ENCODE measurements at places on chromosomes 16 and 17. TPM values are rescaled to one million over a fixed set of nuclear protein-coding genes. Genes with fewer than 3 reads are reported as not detected.

ZNF423 gene
- 8.6 TPM for total RNA-seq

- no peak for DNase-seq
Observed at GRCh38 chr17:79338604-79339003, 264.0 kb downstream of the ENGASE start.

KCTD19 gene
- total RNA-seq = not detected

GRCh38 chr16:13779676-13780075, 140.3 kb upstream of the ERCC4 start:
- DNase-seq = no peak

KRT27 gene
- total RNA-seq = not detected

DNAH17 gene
- total RNA-seq = 0.81 TPM

GRCh38 chr16:81040131-81040530, 4.5 kb downstream of the ATMIN start:
- no peak for DNase-seq

- no peak for DNase-seq
Observed at GRCh38 chr16:12800817-12801216, 2.9 kb downstream of the CPPED1 start.

DNA sequence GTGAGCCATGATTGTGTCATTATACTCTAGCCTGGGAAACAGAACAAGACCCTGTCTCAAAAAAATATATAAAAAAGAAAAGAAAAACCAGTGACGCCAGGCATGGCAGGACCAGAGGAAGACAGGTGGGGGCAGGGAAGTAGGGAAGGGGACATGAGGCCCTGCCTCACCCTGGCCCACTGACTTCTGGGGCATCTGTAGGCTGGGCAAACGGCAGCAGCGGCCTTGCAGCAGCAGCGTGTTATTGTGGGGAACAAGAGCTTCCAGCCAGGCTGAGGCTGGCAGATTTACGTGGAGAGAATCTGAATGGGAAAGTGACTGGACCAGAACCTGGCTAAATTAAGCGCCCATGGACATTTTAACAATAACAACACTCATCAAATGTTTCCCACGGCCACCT, 19.4 kb downstream of the CMTM4 start:
- DNase-seq = no peak

MEFV gene
- 1.00 TPM for total RNA-seq

DNA sequence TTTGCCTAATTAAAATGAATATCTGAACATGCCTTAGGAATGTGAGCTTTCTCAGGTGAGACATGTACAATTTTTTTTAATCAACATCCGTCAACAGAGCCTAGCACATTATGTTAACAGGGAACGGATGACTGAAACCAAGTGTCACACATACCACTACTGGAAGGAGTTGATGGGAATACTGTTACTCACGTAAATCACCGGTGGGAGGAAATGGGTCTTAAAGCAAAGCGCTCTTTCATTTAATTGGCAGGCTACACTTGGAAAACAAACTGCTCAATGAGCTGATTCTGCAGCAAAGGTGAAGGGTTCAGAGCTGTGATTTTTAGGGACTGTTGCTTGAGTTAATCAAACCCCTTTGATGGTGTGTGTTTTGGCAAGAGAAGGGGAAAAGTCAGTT, 4.8 kb downstream of the CPPED1 start:
- no peak for DNase-seq

DNA sequence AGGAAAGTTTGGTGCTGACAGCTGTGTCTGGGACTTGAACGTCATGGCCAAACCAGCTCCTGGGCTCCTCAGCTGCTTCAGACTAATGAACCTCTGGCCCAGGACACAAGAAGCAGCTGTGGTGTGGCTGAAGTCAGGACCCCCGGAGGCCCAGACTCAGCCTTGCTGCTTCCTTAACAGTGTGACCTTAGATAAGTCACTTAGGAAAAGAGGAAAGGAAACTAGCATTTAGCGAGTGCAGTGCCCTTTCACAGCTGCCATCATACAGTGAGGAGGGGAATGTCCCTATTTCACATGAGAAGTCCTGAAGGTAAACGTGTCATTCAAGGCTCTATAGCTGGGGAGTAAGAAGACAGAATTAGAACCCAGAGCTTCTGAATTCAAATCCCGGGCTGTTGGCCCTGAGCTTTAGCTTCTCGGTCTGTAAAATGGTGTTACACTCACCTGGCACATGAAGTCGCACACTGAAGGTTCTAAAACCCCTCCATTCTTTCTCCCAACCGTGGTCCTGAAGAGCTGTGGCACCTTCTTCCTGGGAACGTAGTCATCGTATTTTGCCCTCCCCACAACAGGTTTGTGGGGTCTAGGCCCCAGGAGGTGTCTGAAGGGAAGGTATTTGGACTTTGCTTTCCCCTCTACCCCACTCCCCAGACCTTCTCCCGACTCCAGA, 910 bp upstream of the RAMP2 start:
- DNase-seq = peak; percentile 67

DNA sequence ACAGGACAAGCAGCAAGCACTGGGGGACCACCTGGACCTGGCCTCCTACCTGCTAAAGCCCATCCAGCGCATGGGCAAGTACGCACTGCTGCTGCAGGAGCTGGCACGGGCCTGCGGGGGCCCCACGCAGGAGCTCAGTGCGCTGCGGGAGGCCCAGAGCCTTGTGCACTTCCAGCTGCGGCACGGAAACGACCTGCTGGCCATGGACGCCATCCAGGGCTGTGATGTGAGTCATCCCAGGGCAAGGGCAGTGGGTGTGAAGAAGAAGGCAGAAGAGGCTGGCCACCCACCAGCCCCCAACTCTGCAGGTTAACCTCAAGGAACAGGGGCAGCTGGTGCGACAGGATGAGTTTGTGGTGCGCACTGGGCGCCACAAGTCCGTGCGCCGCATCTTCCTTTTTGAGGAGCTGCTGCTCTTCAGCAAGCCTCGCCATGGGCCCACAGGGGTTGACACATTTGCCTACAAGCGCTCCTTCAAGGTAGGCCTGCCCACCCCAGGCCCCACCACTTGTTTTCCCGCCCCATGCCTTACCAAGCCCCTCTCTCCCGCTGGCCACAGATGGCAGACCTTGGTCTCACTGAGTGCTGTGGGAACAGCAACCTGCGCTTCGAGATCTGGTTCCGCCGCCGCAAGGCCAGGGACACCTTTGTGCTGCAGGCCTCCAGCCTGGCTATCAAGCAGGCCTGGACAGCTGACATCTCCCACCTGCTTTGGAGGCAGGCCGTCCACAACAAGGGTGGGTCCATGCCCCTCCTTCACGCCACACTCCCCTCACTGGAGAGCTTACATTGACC, 7.3 kb downstream of the PLEKHG4 start:
- no peak for DNase-seq

- DNase-seq = no peak
Observed at GRCh38 chr17:892958-893357, 86.6 kb downstream of the NXN start.

DNA sequence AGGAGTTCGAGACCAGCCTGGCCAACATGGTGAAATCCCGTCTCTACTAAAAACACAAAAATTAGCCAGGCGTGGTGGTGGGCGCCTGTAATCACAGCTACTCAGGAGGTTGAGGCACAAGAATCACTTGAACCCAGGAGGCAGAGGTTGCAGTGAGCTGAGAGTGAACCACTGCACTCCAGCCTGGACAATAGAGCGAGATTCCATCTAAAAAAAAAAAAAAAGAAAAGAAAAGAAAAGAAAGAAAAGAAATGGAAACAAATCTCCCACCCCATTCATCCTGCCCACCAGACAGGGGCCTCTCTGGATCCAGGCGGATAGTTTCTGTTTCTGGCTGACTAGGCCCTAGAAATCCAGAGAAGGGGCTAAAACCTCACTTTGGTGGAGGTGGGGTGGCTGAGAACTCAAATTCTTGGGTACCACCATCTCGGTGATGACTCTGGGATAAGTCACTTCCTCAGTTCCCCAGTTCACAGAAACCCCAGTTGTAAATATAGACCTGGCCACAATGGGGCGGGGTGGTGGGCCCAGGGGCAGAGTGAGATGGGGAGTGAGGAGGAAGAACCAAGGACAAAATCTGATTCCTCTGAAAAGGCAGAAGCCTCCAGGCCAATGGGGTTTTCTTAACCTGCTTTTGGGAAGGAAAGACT, 22.2 kb downstream of the SOCS1 start:
- no peak for DNase-seq

HLF gene
- total RNA-seq = 9.8 TPM

KRT34 gene
- not detected for total RNA-seq

TMEM98 gene
- total RNA-seq = 12.9 TPM

- no peak for DNase-seq
Observed at GRCh38 chr17:81094509-81095382, 59.8 kb downstream of the BAIAP2 start.

CDH1 gene
- 0.13 TPM for total RNA-seq

OR3A2 gene
- total RNA-seq = not detected

GAS2L2 gene
- total RNA-seq = 0.08 TPM

- no peak for DNase-seq
Observed at GRCh38 chr17:40122136-40122998, 596 bp downstream of the MSL1 start.

DNA sequence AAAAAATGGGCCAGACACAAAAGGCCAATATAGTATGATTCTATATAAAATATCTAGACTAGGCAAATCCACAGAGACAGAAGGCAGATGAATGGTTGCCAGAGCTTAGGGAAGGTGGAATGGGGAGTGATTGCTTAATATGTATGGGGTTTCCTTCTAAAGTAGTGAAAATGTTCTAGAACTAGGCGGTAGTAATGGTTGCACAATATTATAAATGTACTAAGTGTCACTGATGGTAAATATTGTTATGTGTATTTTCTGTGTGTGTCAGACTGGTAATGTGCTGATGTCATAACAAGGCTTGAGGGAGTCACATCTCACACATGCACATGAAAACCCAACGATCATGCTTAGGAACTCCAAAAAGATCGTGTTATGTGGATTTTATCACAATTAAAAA, 106.9 kb upstream of the SIAH1 start:
- DNase-seq = no peak

TBC1D28 gene
- total RNA-seq = not detected

GRCh38 chr17:11991461-11991860, 5.8 kb downstream of the ZNF18 start:
- DNase-seq = no peak

DNA sequence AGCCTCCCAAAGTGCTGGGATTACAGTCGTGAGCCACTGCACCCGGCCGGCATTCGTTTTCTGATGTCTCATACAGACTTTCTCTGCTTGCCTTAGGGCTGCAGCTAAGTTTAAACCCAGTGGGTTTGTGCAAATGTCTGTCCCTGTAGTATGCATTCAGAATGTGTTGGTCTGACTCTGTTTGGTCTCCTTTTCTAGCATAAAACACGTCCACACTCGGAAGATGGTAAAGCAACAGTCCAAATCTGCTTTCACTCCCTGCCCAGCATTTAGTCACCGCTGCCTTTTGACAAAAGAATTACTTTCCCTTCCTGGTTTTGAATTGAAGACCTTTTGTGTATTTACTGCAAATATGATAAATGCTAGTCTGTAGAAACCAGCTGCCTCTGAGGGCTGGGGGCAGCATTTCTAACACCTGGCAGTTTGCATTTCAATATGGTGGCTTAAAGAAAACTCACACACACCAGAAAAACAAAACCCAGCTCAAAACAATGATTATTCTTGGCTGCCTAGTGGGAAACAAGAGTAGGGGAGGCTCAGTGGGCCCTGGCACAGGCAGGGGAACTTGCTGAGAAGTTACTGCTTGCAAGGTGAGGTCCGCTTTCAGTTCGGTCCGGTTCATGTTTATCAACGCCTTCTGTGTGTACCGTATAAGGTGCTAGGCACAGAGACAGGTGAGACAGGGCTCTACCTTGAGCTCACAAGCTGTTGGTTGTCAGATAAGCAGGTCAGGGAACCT, 56.9 kb downstream of the MSI2 start:
- no peak for DNase-seq

CNTNAP1 gene
- 7.0 TPM for total RNA-seq

DNA sequence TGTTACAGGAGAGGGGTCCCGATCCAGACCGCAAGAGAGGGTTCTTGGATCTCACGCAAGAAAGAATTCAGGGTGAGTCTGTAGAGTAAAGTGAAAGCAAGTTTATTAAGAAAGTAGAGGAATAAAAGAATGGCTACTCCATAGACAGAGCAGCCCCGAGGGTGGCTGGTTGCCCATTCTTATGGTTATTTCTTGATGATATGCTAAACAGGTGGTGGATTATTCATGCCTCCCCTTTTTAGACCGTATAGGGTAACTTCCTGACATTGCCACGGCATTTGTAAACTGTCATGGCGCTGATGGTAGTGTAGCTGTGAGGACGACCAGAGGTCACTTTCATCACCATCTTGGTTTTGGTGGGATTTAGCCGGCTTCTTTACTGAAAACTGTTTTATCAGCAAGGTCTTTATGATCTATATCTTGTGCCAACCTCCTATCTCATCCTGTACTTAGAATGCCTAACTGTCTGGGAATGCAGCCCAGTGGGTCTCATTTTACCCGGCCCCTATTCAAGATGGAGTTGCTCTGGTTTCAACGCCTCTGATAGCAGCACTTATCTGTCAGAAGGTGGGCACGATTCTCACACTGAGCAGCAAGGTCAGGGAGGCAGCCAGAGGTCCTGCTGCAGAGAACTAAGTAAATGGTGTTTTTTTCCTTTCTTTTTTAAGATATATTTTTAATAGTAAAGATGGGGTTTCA, 26.5 kb upstream of the XYLT2 start:
- DNase-seq = no peak

TBC1D3 gene
- total RNA-seq = not detected

GRCh38 chr17:10360578-10360977, 12.2 kb downstream of the MYH13 start:
- no peak for DNase-seq

- no peak for DNase-seq
Observed at GRCh38 chr17:51608251-51608933, 348.0 kb downstream of the UTP18 start.
